Dorsolateral prefrontal cortex (tissue), 122 donors: ENCODE measurements at places on chromosomes 7 and 10.

GRCh38 chr7:133293384-133294160 lies 40.7 kb downstream of the EXOC4 start:
- DNase-seq: no peak

DNA sequence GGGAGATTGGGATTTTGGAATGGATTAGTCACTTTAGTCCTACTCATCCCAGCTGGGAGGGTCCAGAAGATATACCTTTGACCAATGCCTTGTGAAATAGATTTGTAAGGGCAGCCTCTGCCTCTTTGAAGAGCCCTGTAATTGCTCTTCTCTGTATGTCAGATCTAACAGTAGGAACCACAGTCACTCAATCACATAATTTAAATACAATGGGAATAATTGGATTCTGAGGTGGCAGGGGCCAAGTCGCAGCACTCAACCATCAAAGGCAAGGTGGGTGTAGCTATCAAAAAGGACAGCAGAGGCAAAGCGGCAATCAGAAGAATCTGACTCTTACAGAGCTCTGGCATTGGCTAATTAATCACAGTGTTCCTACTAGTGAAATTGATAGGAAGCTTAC lies 650.9 kb upstream of the ANKRD30A start:
- no peak for DNase-seq

DNA sequence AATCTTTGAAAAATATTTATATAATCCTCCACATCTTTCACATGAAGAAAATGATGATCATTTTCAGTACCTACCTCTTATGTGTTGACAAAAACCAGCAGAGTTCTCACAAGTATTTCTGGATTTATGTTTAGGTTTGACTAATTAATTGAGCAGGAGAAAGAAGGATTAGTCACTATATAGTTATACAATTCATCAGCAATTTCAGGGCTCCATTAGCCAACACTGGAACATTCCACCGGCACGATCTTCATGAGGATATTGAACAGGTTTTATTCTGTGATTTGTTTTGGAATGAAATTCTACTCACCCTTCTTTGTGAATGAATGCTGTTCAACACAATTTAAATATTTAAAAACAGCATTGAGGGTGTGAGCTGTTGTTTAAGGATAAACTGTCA lies 163.2 kb downstream of the SEM1 start:
- no peak for DNase-seq

DNA sequence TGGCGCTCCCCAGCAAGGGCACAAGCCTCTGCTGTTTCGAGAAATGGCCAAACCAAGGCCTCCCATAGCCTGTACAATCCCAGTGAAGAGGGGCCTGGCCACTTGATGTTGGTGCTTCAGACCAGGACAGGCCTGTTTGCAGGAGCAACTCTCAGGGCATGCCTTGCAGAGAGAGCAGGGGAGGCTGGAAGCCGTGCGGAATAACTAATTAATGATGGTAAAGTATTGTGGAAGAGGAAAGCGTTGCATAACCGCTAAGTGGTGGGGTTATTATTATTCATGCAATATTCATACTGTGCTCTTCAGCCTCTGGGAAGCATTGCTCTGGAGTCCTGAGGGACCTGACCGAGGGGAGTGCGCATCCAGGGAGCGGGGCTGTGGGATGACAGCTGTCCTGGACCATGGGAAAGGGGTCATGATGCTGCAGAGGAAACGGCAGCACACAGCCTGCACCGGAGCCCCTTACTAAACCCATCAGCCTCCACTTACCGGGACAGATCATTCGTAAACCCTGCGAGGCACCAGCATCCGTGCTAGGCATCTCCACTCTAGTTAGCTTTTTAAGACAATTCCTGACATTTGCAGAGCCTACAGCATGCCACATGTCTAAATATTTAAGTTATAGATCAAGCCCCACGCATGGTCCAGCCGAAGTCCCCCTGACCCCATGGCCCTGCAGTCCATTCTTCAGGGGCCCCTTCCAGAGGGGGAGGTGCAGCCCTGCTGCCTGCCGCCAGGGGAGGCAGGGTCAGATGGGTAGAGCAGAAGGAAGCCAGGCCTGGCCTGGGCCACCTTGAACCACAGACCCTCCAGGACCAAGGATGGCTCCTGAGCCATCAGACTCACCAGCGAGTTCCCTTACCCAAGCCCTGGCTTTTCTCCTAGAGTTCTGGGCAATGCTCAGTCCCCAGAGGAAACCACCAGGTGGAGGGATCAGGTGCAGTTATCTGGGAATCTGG lies 11.6 kb downstream of the TMEM273 start:
- no peak for DNase-seq

- DNase-seq: no peak
Observed at GRCh38 chr10:111493024-111493625, 416.3 kb downstream of the ADRA2A start.

DNA sequence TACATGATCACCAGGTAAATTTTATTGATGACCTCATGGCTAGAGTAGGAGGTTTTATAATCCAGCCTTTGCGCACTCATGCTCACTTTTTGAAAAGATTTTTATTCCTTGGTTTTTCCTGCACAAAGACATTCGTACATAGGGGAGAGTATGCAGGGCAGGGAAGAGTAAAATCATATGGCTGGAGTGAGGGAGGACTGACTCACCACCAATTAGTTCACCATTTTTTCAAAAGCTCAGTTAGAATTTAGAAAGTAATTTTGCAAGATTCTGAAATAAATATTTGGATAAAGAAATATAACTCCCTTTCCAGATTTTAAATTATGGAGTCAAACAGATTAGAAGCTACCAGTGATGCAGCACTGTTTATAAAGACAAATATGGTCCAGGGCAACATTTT lies 111.9 kb downstream of the SEMA3D start:
- no peak for DNase-seq

DNA sequence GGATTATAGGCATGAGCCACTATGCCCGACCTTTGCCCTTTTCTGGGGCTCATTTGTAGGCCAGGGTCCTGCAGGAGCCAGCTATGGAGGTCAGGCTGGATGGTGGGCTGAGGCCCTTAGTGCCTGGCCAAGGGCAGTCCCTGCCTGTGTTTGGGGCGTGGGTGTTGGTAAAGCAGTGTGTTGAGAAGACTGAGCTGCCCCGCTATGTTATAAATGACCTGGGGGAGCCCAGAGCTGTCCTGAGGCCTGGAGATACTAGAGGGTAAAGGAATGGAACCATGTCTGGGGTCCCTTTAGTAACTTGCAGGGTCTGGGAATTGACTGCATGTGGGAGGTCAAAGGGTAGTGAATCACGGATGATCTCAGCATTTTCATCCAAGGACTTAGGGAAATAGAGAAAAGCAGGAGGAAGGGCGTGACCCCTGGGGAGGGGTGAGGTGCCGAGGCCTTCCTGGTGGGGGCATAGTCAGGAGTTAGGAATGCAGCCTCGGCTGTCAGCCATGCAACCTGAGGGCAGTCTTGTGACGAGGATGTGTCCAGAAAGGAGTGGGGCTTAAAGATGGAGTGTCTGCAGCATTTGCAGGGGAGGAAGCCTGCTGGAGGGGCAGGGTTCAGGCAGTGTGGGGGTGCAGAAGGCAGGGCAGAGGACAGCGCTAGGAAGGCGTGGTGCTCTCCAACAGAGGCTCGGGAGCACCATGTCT lies 31.5 kb downstream of the TMEM248 start:
- DNase-seq: no peak

GRCh38 chr10:22852712-22853353 lies 75.0 kb upstream of the ARMC3 start:
- DNase-seq: no peak

GRCh38 chr10:5943536-5943935 lies 33.8 kb downstream of the IL15RA start:
- DNase-seq: no peak

- DNase-seq: no peak
Observed at GRCh38 chr7:26680587-26680986, 183.8 kb downstream of the SKAP2 start.

DNA sequence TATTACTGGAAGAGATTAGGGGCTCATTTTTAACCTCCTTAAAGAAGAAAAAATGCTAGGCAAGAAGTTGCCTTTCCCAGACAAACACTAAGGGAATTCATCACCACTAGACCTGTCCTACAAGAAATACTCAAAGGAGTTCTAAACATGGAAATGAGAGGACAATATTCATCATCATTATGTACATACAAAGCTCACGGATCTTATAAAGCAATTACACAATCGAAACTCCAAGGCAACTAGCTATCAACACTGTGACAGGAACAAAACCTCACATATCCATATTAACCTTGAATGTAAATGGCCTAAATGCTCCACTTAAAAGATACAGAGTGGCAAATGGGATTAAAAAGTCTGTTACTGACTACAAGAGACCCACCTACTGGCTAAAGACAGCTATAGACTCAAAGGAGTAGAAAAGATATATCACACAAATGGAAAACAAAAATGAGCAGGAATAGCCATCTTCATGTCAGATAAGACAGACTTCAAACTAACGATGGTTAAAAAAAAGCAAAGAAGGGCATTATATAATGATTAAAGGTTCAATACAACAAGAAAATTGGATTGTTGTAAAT lies 246.6 kb downstream of the ADRA2A start:
- DNase-seq: no peak

GRCh38 chr10:29850371-29850770 lies 209.0 kb downstream of the JCAD start:
- DNase-seq: no peak

DNA sequence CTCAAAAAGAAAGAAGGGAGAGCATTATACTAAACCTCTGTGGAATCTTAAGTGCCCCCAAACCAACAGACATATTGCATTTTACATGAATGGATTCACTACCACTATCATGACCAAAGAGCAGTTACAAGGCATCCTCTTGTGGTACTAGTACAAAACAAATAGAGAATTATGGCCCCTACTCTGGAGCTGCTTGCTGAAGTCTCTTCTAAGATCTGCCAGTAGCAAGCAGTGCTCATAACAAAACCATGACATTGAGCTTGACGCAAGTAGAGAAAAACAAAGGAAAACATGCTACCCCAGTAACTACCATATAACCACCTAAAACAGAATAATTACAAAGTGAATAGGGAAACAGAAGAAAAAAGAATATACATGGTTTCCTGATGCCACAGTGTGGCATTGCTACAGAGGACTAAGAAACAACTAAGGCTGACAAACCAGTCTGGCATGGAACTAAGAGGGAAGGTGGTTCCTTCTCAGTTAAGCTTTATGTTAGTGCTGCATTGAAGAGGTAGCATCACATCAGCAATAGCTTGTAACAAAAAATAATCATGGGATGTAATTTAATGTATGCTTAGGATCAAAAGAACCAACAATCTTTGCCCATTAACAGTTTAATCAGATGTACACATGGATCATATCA lies 150.2 kb upstream of the AGR3 start:
- no peak for DNase-seq

- DNase-seq: no peak
Observed at GRCh38 chr7:150842716-150843115, 9.6 kb upstream of the AOC1 start.

GRCh38 chr10:128028508-128029289 lies 97.5 kb downstream of the MKI67 start:
- DNase-seq: peak; percentile 25

DNA sequence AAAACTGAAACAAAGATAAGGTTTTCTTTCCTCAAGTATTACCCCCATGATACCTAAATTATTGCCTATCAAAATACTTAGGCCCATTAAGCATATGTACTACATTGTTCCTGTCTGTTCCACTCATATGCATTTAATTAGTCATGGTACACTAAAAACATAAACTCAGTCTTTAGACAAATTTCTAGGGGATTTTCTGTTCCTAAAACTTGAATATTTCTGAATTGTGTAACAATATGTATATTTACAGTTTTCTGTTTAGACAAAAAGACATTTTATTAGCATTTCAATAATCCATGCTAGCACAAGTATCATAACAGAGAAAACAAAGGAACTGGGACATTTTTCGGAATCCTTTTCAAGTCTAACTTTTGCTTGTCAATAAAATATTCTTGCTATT lies 234.2 kb downstream of the CRPPA start:
- DNase-seq: no peak

DNA sequence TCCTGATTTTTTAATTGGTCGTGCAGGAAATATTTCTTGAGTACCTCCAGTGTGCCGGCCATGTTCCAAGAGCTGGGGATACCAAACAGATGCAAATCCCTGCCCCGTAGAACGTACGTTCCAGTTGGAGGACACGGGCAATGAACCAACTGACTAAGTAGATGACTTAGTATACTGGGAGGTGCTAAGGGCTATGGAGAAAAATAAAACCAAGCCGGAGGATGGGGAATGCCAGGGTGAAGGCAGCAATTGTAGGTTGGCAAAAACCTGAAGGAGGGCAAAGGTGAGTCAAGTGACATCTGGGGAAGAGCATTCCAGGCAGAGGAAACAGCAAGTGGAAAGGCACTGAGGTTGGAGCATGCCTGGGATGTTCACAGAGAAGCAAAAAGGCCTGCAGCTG lies 6.8 kb upstream of the VSIR start:
- DNase-seq: no peak

GRCh38 chr10:51139176-51139575 lies 64.9 kb downstream of the PRKG1 start:
- DNase-seq: no peak

- no peak for DNase-seq
Observed at GRCh38 chr10:126409821-126410220, 21.5 kb upstream of the ADAM12 start.

- no peak for DNase-seq
Observed at GRCh38 chr7:102912742-102913141, at the start of gene LRRC17. Gene LRRC17 (plus strand): TSS chr7:102913000. CDS start chr7:102933914, 20,914 bp downstream.

DNA sequence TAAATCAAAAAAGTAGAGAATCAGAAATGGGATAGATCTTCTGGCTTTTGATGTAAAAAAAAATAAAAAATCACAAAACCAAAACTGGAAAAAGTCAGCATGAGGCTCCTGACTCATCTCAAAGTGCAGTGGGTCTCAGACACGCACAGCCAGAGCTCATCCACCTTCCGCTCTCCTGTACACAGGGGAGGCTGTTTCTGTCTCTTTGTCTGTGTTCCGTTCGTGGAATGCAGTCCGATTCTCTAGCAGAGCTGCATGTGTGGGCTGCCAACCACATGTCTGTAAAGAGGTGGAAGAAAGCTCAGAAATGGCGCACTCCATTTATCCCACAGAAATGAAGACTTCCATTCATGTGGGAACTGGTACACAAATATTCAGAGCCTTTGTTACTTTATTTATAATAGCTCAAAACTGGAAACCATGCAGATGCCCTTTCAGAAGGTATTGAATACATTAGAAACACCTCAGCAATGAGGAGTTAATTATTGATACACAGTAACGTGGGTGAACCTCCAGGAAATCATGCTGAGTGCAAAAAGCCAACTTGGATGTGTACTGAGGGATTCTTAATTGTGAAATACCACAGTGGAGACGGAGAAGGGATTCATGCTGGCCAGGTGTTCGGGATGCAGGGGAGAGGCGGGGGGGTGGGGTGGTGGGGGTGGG lies 123.3 kb downstream of the TRRAP start:
- DNase-seq: no peak

- DNase-seq: no peak
Observed at GRCh38 chr10:123633106-123633505, 33.0 kb upstream of the GPR26 start.

- DNase-seq: no peak
Observed at GRCh38 chr10:34016576-34016975, 682.1 kb upstream of the NRP1 start.
